Ovary (tissue), 10 donors: ENCODE measurements at places on chromosomes 7 and 10.

- no peak for DNase-seq
Measured at GRCh38 chr7:26083113-26083512, 68.9 kb upstream of the NFE2L3 start.

DNA sequence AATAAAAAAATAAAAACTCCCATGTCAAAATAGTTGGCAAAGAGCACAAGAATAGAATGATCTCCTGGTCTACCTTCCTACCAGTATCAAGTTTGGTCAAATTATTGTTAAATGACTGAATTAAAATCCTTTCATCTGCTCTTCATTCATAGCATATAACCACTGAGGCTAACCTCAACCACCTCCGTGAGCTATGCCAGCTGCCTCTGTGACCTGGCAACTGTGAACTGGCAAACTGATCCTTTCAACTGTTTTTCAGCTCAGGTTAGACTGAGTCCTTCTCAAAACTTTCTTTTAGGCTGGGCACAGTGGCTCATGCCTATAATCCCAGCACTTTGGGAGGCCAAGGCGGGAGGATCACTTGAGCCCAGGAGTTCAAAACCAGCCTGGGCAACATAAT is 36.1 kb downstream of the NUDCD3 start:
- DNase-seq: no peak

DNA sequence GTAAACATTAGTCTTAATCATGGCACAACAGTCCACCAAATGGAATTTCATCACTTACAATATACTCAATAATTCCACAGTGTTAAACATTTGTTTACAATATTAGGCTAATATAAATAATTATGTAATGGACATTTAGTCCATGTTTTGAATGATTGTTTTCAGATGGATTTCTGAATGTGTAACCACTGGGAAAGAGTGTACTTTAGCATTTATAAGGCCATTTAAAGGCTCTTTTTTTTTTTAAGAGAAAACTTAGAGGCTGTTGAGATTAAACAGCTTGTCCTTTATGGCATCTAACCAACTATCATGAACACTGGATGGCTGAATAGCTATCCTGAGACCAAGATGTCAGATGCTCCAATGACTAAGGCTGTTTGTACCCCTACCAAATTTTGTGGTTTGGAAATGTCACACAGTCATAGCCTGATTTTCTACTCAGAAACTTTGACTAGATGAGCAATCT is 248.3 kb upstream of the GLI3 start:
- DNase-seq: no peak

DNA sequence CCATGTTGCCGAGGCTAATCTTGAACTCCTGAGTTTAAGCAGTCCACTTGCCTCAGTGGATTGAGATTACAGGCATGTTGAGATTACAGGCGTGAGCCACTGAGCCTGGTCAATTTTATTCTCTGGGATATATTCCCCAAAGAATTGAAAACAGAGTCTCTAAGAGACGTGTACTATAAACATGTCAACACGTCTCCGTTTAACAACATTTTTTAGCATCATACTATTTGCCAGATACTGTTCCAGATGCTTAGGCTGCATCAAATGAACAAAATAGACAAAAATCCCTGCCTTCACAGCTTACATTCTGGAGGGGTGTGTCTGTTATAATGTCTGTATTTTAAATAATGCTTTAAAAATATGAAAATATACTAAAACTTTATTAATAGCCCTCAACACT is 54.1 kb upstream of the PRKG1 start:
- DNase-seq: no peak

- no peak for DNase-seq
Measured at GRCh38 chr7:131244259-131244852, 83.3 kb upstream of the MKLN1 start.

DNA sequence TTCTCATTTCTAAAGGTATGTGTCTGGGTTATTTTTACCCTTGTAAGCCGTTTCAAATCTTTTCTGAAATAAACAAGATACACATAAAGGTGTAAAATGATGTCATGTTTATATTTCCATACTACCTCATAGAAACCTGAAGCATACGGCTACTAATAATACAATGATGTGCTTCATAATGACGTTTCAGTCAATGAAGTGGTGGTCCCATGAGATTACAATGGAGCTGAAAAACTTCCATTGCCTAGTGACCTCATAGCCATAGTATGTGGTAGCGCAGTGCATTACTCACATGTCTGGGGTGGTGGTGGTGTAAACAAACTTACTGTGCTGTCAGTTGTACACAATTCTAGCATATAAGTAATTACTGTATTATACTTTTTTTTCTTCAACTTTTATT is 24.9 kb downstream of the EPDR1 start:
- DNase-seq: no peak

DNA sequence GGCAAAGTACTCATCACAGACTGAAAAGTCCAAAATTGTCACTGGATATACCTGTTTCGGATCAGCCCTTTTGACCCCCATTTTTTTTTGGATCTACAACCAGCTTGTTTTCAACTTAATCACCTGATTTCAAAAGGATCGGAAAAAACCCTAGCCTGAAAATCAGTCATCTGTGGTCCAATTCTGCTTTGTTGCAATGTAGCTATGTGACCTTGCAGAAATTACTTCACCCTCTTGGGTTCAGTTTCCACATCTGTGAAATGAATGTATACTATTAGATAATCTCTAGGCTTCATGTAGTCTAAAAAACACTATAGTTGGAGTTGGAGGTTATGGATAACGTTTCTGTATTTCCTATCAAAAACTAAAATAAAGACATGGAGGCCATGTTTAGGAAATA is 37.1 kb downstream of the STEAP4 start:
- DNase-seq: no peak

GRCh38 chr7:73972614-73973013 is 55.4 kb upstream of the ELN start:
- DNase-seq: no peak

DNA sequence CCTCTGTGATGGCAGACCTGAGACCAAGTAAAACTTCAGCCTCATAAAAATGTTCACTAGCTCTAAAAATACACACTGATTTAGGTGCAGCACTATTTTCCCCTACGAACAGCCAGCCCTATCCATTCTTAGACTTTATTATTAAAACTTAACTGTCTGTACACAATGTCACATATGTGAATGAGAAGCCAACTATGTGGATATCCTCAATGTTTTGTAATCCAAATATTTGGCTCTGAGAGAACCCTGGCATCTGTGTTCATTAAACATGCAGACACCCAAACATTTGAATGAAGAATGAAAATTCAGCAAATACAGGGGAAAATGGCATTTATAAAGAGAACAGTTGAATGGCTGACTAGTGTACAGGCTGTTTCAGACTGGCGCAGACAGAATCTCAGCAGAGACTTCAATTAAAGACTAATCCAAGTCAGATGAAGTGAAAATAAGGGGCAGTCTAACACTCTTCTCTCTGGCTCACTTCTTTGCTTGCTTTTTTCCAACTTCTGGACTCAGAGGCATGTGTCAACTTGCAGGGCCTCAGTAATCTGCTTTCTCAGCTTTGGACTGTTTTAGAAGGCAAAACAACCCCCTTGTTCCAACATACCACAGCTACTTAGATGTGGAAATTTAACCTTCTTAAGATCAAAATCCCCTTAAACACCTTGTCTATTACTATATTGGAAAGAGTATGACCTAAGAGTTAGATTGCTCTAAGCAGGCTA is 47.4 kb upstream of the FAM180A start:
- no peak for DNase-seq

GRCh38 chr7:33926535-33926934 is 21.2 kb downstream of the BMPER start:
- DNase-seq: no peak

DNA sequence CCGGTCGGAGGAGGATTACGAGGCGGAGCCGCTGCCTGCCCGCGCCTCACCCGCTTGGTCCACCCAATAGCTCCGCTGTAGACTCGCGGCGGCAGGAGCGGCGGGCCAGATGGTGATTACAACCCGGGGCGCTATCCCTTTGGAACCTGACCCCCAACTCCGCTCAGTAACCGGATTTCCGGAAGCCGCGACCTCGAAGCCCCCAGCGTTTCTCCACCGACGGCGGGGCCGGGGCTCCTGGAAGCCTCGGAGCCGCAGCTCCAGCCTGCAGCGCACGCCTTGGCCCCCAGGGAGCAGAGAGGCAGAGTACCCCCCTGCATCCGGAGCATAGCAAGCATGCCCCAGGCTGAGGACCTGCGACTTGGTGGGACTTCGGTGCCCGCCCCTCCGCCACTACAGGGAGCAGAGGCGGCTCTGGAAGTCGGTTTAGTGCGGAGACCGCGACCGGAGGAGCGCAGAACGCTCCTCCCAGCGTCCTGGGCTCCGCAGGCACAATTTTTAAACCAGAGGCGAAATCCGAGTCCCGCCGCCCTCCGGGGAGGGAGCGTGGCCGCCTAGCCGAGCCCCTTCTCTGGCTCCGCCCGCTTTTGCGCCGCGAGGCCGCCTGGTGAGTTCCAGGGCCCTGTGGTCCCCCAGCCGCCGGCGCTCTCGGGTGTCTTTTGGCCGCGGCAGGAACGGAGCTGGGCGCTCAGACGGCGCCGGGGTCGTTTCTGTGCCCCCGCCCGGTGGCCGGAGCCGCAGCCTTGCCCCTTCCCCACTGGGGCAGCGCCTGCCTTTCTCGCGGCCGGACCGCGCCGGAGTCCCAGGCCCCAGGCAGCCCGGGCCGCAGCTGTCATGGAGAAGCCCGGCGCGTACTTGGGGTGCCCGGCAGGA is 28.2 kb upstream of the BMS1 start:
- DNase-seq: no peak

GRCh38 chr10:44354771-44355170 is 30.1 kb downstream of the CXCL12 start:
- no peak for DNase-seq

GRCh38 chr7:28095231-28095630 is 85.4 kb downstream of the JAZF1 start:
- DNase-seq: no peak

GRCh38 chr7:35681231-35682029 is 13.5 kb downstream of the HERPUD2 start:
- no peak for DNase-seq

- DNase-seq: no peak
Measured at GRCh38 chr7:90817151-90817550, 221.0 kb downstream of the CDK14 start.

DNA sequence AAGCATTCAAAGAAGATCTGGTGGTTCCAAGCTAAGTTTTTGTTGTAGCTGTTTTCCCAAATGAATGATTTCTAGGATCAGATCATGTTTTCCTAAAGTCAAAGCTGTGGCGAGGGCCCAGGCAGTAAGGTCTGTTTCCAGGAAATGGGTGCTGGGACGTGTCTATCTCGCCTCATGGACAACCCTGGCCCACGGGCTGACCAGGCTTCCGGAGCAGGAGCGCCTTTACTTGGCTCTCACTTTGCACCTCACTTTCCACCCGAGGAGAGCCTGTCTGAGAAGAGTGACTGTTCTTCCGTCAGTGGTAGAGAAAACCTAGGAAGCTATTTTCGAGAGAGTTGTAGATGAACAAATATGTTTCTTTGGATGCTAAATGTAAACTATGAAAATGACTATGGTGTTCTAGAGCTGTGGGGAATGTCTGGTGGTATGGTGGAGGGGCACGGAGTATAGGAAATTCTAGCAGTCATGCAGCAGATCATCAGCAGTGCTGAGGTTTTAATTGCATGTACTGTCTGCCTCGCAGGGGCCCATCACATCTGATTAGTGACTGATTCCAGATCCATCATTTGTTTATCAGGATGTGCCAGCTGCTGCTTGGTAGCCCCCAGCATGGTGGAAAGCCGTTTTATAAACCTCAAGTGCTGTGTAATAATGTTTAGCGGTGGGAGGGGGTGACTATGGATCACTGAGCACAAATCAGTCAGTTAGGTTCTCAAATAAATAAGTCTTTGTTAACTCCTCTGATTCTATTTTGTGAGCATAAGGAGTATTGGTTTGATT is 66.6 kb downstream of the VWC2 start:
- DNase-seq: no peak

DNA sequence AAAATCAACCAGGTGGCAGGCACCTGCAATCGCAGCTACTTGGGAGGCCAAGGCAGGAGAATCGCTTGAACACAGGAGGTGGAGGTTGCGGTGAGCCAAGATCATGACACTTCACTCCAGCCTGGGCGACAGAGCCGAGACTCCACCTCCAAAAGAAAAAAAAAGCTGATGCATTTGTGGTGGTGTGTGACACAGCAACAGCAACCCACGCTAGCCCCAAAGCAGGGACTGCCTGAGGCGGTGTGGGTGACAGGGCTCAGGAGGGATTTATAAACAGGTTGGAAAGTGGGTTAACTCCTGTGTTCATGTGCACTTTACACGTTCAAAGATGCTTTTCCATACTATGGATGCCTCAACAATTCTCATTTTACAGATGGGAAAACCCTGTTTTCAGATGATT is 395.9 kb upstream of the PODXL start:
- DNase-seq: no peak

DNA sequence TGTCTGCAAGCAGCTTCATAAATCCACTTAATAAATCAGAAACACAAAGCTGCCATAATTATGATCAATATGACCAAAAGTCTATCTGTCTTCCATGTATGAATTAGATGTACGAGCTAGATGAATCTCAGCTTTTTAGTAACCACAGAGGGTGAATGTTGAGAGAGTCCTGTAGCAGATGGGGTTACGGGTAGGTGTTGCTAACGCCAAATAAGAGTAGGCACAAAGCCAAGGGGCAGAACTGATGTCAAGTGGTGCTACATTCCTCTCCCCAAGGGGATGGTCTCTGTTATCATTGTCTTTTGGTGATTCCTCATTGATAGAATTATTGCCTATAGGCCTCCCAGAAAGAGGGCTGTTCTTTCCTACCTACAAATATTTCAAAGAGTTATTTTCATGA is 257.8 kb downstream of the PCLO start:
- DNase-seq: no peak

DNA sequence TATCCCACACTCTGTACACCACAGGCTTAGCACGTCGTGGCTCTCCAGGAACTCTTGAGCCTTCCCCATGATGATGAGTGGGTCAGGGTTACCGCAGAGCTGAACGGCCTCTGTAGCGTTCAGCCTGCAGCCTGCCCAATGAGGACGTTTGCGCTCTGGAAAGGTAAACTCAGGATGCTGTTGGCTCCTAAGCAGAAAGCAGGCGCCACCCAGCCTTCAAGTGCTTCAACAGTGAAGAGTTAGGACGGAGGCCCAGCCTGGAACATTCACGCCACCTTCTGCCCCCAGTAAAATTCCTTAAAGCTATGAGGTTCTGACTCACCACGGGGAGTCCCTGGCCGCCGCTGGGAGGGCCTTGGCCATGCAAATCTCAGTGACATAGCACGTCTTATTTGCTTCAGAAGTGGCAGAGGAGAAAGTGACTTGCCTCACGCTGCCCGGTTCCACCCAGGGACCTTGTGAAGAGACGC is 161.5 kb upstream of the SH2B2 start:
- peak; percentile 50 for DNase-seq

GRCh38 chr10:110730345-110731050 is 86.4 kb downstream of the RBM20 start:
- DNase-seq: no peak

- no peak for DNase-seq
Measured at GRCh38 chr10:123250640-123251039, 96.4 kb downstream of the BUB3 start.

- no peak for DNase-seq
Measured at GRCh38 chr10:7272008-7272407, 138.8 kb downstream of the SFMBT2 start.

- DNase-seq: peak; percentile 47
Measured at GRCh38 chr7:44962483-44963251, 16.1 kb downstream of the MYO1G start.
